ENCODE measurements at places on chromosomes 11 and 22.

DNA sequence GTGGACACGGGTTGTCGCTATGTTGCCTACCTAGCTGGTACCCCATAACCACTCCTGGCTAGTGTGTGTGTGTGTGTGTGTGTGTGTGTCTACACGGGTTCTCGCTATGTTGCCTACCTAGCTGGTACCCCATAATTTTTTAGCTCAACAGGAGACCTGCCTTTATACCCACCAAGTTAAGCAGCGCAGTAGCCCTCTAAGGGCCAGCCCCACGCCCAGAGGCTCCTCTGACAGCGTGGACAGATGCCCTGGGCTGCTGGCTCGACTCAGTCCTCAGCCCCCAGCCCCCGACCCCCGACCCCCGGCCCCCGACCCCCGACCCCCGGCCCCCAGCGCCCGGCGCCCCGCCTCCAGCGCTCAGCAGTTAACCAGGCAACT, 351 bp upstream of the AKIP1 start:
- no peak for DNase-seq

GRCh38 chr11:114073828-114074381, 14.4 kb downstream of the ZBTB16 start:
- DNase-seq: no peak

DNA sequence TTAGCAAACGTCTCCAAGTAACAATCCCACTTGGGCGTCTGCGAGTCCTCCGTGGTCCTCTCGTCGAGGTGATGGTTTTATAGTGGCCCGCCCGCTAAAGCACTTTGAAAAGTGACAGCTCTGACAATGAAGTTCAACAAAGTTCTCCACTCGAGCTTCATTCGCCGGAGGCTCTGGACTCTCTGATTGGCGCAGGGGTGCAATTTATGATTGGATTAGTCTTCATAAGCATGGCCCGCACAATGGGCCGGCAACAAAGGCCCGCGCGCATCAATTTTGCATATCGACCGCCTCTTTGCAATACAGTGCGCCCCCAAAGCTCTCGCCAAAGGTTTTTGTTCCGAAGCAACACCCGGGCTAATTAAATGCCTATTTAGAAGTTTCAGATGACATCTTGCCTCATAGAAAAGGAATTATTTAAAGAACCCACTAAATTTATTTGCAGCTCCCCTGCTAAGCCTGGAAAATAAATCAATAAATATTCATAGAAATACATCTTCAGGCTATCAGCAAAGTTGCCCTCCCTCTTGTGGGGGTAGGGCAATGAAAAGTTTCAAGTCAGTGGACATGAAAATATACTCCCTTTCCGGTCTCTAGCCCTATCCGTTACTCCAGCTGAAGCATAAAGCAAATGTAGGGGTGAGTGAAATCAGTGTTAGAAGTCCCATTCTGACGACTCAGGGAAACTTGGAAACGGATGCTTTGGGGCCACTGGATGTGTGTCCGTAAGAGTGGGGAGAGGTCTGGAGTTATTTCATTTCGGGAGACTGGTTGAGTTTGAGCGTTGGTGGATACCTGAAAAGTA, at the start of gene DBX1:
Gene DBX1, minus strand, starts transcription at position 51 of the 805 bp plus-strand sequence. CDS start 151 bp downstream, outside the sequence.
- no peak for DNase-seq

- DNase-seq: no peak
Observed at GRCh38 chr11:99638073-99638553, 617.4 kb downstream of the CNTN5 start.

DNA sequence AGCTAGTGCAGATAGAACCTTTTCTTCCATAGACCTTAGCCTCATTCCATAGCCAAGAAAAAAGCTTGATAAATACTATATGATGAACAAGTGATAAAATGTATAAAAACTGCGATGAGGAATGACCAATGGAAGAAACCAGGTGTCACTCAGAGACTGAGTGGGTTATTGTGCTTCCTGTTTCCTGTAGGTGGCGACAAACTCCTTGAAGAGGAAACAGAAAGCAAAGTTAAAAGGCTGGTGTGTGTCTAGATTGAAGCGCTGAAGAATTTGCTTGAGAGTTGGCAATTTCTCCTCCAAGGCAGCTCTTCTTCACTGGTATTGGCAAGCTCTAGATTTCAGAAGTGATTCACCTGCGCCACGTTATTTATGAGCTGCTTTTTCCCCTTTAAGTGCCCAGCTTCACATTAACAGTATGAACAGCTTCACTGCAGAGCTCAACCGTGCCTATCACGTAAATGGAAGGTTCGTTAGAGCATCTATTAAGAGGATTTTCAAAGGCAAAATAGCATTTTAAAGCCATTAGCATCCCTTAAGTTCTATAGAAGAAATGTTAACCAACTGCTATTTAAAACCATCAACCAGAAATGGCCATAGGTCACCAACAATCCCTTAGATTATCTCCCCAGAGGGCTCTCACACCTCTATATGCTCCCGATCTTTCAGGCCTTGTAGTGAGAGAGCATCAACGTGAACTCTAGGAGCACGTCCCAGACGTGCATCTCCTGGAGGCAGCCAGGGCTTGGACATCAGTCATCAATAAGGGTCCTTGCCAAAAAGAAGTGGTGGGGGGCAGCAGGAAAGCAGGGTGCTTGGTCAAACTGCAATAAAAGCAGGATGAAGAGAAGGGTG, 179.4 kb downstream of the CADM1 start:
- DNase-seq: no peak

- no peak for DNase-seq
Observed at GRCh38 chr22:22870577-22871404, 16.8 kb upstream of the IGLL5 start.

GRCh38 chr11:4090258-4090657, 4.3 kb upstream of the RRM1 start:
- no peak for DNase-seq

GRCh38 chr11:92266806-92267205, 42.2 kb downstream of the FAT3 start:
- DNase-seq: no peak

GRCh38 chr11:19281555-19281954, 40.8 kb upstream of the E2F8 start:
- no peak for DNase-seq

- DNase-seq: peak; percentile 47
Observed at GRCh38 chr22:22061085-22062077, 78.8 kb upstream of the TOP3B start.

DNA sequence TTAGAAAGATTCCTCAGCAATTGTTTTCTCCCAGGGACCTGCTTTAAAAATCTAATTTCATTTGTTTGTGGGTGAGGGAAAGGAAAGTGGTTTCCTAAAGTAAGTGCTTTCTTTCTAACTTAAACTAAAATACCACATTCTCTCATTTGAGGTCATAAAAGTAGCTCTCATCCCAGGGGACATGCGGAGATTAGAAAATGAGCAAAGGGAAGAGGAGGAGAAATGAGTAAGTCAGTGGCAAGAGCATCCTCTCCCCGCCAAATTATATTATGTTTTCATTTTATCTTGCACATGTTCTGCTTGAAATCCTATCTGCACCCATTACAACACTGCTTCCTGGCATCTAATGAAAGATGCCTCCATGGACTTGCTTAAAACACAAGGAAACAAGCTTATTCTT, 191.4 kb downstream of the ARHGAP42 start:
- no peak for DNase-seq

DNA sequence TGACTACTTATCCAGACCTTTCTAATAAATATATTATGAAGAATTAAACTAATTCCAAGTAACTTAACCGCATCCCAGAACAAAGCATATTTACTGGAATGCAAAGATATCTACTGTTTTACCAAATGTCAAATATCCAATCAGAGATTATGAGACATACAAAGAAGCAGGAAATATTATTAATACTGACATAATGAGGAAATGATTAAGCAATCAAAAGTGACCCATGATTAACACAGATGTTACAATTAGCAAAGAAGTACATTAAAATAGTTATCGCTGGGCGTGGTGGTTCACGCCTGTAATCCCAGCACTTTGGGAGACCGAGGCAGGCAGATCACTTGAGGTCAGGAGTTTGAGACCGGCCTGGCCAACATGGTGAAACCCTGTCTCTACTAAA, 105.2 kb downstream of the WNT7B start:
- no peak for DNase-seq

DNA sequence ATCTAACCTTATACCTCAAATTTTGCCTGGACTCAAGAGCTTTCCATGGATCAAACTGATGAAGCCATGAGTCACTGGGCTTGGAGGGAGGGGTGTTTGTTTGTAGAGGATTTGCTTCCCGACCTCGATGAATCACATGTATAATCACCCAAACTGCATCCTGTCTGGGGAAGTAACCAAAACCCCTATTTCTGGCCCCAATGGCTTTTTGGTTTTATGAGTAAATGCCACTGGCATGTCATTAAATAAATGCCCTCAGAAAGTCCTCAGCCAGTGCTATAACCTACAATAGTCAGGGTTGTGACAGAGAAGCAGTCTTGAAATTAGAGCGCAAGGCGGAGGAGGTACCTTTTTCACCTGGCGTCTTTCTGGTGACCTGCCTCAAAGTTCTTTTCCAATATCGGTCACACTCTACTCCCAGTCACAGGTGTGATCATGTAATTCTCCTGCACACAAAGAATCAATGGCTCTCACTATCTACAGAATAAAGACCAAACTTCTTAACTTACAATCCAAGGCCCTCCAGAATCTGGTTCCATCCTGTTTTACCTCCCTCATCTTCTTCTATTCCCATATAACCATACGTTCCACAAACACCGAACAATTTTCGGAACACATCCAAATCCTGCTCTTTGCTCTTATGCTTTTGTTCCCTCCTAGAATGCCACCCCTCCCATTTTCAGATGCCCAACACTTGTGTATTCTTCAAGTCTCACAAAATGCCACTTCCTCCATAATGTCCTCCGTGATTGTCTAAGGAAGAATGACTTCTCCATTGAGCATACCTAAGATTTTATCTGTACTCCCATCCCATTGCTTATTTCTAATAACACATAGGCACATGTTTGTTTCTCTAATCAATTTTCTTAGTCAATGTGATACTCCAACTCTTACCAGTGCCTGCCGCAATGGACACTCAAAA, 81.3 kb upstream of the BLID start:
- DNase-seq: no peak

GRCh38 chr22:30328466-30329049, 1.8 kb upstream of the TBC1D10A start:
- no peak for DNase-seq

DNA sequence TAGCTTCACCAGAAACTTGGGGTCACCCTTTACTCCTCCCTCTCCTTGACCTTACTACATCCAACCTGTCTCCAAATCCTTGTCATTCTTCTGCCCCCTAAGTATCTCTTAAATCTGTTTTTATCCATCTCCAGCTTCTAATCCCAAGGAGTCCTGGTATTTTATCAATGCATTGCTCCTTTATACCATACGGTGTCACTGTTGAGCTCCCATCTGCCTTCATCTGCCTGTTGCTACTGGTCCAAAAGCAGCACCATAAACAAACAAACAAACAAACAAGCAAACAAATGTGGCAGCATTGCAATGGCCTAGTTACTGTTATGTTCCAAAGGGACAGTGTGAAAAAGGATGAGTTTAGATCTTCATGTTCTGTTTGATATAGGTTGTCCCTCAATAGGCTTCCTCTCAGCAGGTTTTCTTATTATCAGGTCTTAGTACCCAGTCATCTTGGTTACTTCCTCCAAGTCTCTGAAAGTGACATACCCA, 34.2 kb downstream of the DNHD1 start:
- peak; percentile 18 for DNase-seq

DNA sequence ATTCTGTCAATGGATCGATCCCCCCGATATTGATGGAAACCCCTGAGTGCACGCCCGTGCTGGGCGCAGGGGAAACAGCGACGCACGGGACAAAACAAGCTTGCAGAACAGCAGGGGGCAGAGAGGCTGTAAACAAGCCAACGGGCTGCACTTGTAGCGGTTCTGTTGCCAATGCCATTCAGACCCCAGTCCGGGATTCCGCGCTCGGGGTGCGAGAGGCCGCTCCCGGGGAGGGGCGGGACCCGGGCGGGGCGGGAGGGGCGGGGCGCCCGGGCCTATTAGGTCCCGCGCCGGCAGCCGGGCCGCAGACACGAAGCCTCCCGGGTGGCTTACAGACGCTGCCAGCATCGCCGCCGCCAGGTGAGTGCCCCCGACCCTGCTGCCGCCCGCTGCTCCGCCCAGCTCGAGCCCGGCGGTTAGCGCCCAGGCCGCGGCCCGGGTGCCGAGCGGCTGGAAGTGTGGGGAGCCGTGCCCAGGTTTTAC, at the start of gene BIK:
Gene BIK, plus strand, starts transcription at position 307 of the 483 bp plus-strand sequence. CDS start 13,273 bp downstream, outside the sequence.
- DNase-seq: no peak

DNA sequence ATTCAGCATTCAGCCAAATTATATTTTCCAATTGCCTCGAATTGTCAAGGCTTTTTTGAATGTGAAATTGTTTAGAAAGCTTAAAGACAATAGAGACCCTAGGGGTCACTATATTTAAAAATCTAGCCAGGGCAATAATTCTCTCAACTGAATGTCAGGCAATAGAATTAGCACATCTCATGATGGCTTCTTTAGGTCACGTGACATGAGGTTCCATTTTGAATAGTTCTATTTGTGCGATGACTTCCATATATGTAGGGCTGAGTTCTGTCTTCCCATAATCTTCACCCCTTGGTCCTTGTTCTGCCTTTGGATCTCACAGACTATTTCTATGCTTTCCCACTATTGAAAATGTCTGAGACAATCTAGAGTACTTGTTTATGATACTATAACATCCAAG, 527.7 kb upstream of the KIRREL3 start:
- DNase-seq: no peak

DNA sequence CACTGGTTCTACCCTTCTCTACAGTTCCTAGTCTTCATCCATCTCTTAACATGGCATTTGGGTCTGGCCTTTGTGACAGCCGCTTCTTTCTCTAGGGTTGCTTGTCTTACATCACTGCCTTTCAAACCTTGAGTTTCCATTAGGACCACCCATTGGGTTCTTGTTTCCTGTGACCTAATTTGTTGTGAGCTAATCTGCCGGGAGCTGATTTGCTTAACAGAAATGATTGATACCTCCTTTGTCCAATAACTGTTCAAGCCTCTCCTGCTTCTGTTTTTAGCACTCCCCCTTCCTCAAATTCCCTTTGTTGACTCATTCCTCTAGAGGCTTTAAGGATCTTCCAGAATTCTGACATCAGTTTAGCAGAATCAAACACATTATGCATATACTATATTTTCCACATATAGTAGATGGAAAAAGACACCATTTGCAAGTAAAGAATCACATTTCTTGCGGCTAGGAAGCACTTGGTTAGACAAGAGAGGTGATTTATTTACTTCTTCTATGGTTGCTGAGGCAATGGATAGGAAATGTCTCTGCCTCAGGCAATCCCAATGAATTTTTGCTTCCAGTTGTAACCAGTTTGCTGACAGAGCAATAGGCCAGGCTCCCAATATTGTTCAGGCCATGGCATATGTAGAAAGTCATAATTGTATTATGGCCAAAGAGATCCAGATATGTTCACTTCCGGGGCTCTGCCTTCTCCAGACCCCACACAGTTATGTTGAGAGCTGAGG, 130.7 kb downstream of the SNX19 start:
- DNase-seq: peak; percentile 90
